ENCODE measurements at places on chromosomes 4 and X. TPM values are rescaled to one million over a fixed set of nuclear protein-coding genes. Genes with fewer than 3 reads are reported as not detected.

DCTD gene
- total RNA-seq: 154 TPM

MAGEC3 gene
- 0.20 TPM for total RNA-seq

OTUD6A gene
- not detected for total RNA-seq

VEGFC gene
- total RNA-seq: 315 TPM

ZMAT1 gene
- 0.90 TPM for total RNA-seq

AR gene
- 12.4 TPM for total RNA-seq

ARHGAP36 gene
- not detected for total RNA-seq

C4orf50 gene
- not detected for total RNA-seq

DDIT4L gene
- 4.2 TPM for total RNA-seq

ZNF275 gene
- 11.0 TPM for total RNA-seq

HPGD gene
- not detected for total RNA-seq

RAB33A gene
- 0.17 TPM for total RNA-seq

WDR45 gene
- total RNA-seq: 39.5 TPM

TSPAN6 gene
- total RNA-seq: 18.8 TPM

GJB1 gene
- total RNA-seq: not detected

ETDA gene
- total RNA-seq: not detected

ZFP92 gene
- 0.07 TPM for total RNA-seq

GAGE1 gene
- total RNA-seq: not detected

SYTL4 gene
- 8.8 TPM for total RNA-seq

TXK gene
- total RNA-seq: not detected

AMBN gene
- not detected for total RNA-seq

COX7B2 gene
- total RNA-seq: not detected

UGT2B11 gene
- total RNA-seq: not detected

FGFR3 gene
- total RNA-seq: 0.74 TPM

LDB2 gene
- 24.7 TPM for total RNA-seq

AFP gene
- total RNA-seq: 2.8 TPM

RADX gene
- total RNA-seq: not detected

LGI2 gene
- total RNA-seq: not detected

STBD1 gene
- 4.3 TPM for total RNA-seq

HSFX2 gene
- total RNA-seq: not detected

STK32B gene
- 0.33 TPM for total RNA-seq

ETDB gene
- total RNA-seq: not detected

ADRA2C gene
- total RNA-seq: 0.39 TPM

KCND1 gene
- total RNA-seq: 3.7 TPM

TAF7L gene
- total RNA-seq: 0.37 TPM

GPC3 gene
- total RNA-seq: not detected

GPR143 gene
- not detected for total RNA-seq

RASGEF1B gene
- total RNA-seq: not detected

TSPAN7 gene
- total RNA-seq: not detected

CTAG2 gene
- total RNA-seq: not detected

SORCS2 gene
- total RNA-seq: not detected

SSX7 gene
- not detected for total RNA-seq

SPOCK3 gene
- not detected for total RNA-seq

CENPVL1 gene
- not detected for total RNA-seq

NEUROG2 gene
- not detected for total RNA-seq

SLIT2 gene
- total RNA-seq: 139 TPM

HPRT1 gene
- total RNA-seq: 50.0 TPM

OTC gene
- total RNA-seq: not detected

RBMXL3 gene
- total RNA-seq: not detected

TTC29 gene
- total RNA-seq: not detected

NUDT6 gene
- total RNA-seq: 2.8 TPM

TLR6 gene
- total RNA-seq: 0.88 TPM

CSAG3 gene
- not detected for total RNA-seq

FGFBP1 gene
- total RNA-seq: not detected

ATP6AP2 gene
- total RNA-seq: 121 TPM

DUSP21 gene
- total RNA-seq: not detected
